Fibroblast of lung (primary cell): ENCODE measurements at places on chromosomes 12 and 14. TPM values are rescaled to one million over a fixed set of nuclear protein-coding genes. Genes with fewer than 3 reads are reported as not detected.

Gene PLEKHD1
- total RNA-seq = under 0.01 TPM in 2 replicates

Gene SPX
- total RNA-seq = 0.50 and 1.3 TPM in 2 replicates

Gene KRT79
- not detected in 2 replicates for total RNA-seq

Gene SLC5A8
- total RNA-seq = not detected in 2 replicates

Gene KRT80
- total RNA-seq = under 0.01 and 0.17 TPM in 2 replicates

Gene GSG1
- total RNA-seq = 0.26 and 0.66 TPM in 2 replicates
